ENCODE measurements at places on chromosomes 2 and 18.

GRCh38 chr2:197131558-197131855, 179.1 kb downstream of the ANKRD44 start:
- no peak for DNase-seq

DNA sequence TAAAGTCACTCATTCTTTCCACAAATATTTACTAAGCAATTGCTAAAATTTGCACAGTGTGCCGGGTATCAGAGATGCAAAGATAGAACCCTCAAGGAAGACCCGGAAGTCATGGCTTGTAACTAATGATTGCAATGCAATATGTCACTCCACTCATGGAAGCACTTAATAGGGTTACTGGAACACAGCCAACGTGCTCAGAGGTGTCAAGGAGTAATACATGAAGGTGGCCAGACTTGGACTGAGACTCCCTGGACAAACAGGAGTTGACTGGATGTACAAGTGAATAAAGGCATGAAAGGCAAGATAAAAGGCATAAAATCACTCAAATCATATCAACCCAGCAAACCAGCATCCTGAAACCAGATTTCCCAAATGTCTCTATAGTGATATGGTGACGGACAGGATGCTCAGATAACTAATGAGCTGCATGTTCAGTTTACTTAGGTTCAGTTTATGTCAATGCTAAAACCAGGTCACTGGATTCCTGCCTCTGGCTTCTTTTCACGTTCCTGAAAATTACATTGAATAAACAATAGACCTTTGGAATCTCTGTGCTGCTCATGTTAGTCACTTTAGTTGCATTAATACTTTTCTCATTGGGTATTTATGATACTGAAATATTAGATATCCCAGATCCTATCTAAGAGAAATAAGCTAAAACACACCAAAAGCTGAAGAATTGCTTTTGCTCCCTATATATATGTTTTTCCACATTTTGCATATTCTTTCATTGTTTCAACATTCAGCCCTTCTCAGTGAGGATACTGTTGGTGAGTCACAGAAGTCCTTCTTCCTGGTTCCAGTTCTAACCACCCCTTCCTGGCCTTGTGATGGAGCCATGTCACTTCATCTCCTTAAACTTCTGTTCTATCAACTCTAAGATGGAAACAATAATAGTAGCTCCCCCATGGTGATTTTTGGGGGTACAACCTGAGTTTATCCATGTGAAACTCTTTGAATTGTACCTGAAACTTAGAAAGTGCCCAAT, 688.9 kb upstream of the ID2 start:
- DNase-seq = no peak

GRCh38 chr2:159214325-159214865, 72.1 kb downstream of the WDSUB1 start:
- no peak for DNase-seq

DNA sequence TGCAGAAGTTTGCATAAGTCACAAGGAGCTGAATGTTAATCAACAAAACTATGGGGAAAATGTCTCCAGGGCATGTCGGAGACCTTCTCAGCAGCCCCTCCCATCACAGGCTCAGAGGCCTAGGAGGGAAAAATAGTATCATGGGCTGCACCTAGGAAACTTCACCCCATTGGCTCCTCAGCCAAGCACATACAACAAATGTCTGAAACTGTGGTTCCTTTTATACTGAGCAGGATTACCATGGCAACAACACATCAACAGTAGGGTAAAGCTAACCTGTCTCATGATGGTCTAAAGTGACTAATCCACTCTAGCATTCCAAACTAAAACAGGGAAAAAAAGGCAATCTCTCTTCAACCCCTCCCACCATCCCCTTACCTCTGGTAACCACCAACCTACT, 3.2 kb upstream of the NEMP2 start:
- no peak for DNase-seq

Data from CD4-positive, alpha-beta T cell treated with Interleukin-4 for 1 hour (primary cell).